ENCODE measurements at places on chromosomes 5 and 9. TPM values are rescaled to one million over a fixed set of nuclear protein-coding genes. Genes with fewer than 3 reads are reported as not detected.

DNA sequence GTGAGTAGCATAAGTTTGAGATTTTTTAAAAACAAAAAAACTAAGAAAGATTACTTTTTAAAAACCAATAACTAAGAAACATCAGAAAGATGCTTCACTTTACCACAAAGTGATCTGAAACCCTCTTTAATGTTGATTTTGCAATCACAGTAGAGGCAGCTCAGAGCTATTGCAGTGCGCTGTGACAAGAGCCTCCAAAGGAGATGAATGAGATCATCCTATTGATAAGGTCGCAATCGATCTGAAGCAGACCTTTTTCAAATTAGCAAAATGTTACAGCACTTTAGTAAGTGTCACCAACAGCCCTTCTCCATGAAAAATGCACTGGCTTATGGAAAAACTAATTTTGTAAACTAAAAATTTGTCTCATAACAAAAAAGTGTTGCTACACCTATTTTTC is 284.6 kb upstream of the EFNA5 start:
- no peak for DNase-seq

DNA sequence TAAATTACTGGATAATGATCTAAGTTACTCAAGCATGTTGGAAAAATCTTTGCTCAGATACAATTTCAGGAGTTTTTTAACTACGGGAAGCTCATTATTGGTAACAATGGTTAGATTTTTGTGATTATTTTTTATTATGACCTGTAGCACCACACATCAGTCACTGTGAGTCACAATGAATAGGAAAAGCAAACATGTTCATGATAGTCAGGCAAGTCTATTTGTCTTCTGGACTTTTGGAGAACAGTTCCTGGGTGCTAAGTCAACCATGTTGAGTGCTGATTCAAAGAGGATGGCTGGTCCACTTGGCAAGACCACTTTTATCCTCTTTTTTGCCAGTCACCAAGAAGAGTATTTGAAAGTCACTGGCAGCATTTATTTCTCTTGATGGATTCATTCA is 403.2 kb downstream of the KIF4B start:
- no peak for DNase-seq

- no peak for DNase-seq
These were observed 125.1 kb upstream of the FST start for GRCh38 chr5:53355316-53355715.

GRCh38 chr5:140371356-140372151 is 11.6 kb downstream of the SLC4A9 start:
- DNase-seq, result no peak

DNA sequence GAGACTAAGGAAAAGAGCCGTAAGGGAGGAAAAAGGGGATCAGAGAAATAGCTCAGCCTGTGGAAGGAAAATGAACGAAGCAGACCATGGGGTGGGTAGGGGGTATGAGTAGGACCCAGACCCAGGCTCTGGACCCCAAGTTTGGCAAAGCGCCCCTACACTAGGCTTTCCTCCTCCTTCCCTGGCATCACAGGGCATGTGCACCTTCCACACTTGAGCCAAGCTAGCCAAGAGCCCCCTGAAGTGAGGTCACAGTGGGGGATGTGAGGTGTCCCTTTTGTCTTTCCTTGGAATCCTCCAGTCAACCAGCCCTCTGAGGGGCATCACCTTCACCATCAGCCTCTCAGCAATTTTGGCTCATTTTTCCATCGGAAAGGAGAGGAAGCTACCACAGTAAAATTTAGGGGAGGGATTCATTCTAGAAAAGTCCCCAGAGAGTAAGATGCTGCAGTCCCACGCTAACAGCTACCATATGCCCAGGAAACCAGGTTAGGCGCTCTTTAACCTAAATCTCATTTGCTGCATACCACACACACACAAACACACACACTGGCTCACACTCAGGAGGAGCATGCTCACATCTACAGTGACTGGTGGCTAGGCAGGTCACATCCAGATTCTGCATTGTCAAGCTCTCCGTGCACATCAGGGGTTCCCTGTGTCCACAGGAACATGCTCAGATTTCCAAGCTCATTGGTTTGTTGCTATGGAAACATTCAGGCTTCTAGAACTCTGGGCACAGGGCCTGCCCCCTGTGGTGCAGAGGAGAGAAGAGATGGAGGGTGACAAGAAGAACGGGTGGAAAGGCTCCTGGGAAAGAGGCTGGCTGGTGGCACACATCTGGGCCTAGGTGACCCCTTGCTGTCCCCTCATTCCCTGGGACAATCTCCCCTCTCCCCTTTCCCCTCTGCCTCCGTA is 9.9 kb downstream of the REEP2 start:
- DNase-seq, result no peak

- DNase-seq, result no peak
These were observed 31.8 kb upstream of the POU4F3 start for GRCh38 chr5:146306838-146307237.

GRCh38 chr9:99666571-99666970 is 155.1 kb upstream of the NR4A3 start:
- DNase-seq, result no peak

- no peak for DNase-seq
These were observed 4.9 kb upstream of the NXNL2 start for GRCh38 chr9:88530051-88530450.

- no peak for DNase-seq
These were observed 184.8 kb upstream of the TBCA start for GRCh38 chr5:77960863-77961396.

GRCh38 chr5:167096816-167097215 is 1194.6 kb upstream of the WWC1 start:
- DNase-seq, result no peak

DNA sequence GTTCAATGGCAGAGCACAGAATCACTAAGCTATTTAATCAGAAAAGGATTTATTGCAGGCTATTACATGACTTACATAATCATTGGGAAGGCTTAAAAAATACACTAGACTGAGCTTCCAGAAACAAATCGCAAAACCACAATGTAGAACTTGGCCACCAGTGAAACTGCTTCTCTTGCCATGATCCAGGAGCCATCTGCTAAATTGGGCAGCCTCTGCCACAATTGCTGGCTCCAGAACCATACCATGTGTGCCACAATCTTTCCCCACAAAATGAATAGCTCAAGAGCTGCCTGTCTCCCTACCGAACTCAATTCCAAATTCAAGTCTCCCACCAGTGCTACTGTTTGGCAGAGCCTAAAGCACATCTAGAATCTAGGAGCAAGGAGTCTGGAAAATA is 9.8 kb upstream of the ERAP1 start:
- DNase-seq, result no peak

- DNase-seq, result no peak
These were observed 458.1 kb upstream of the CDH18 start for GRCh38 chr5:20446121-20446520.

- DNase-seq, result no peak
These were observed 406.6 kb upstream of the TLE4 start for GRCh38 chr9:79165020-79165780.

- DNase-seq, result no peak
These were observed 812.0 kb downstream of the CDH18 start for GRCh38 chr5:19175776-19176570.

GRCh38 chr5:134511796-134512660 is 13.4 kb upstream of the JADE2 start:
- DNase-seq, result peak; percentile 74

- DNase-seq, result no peak
These were observed 27.2 kb upstream of the ZFR start for GRCh38 chr5:32471784-32472183.

DNA sequence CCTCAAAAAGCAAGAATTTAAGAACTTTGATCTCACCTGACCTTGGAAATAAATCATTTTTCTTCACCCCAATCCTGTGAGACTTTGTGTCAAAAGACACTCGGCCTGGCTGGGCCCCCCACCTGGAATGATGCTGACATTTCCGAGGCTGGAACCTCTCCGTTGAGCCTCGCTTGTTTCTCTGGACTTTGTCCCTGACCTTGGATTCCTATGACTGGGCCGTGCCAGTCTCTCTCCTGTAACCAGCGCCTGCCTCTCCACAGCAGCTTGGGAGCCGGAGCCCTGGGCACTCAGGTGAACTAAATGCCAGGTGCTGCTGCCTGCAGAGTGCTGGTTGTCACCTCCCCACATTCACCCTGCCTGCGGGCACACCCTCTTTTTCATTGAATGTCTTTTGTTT is 62.7 kb downstream of the RETREG1 start:
- DNase-seq, result no peak

Gene PCDHGA3
- 2.9 TPM for total RNA-seq

Gene NMUR2
- total RNA-seq, result not detected

Gene GBGT1
- total RNA-seq, result 17.2 TPM

Gene QRFP
- total RNA-seq, result not detected

All from ureter (tissue), 1 donor.